Stromal cell of bone marrow (primary cell): ENCODE measurements at places on chromosomes 6 and 20.
A peak's percentile ranks its signal among the peaks of the same experiment; 100 is the strongest.

- DNase-seq, result no peak
Measured at GRCh38 chr6:107989166-107990094, 31.4 kb upstream of the SEC63 start.

DNA sequence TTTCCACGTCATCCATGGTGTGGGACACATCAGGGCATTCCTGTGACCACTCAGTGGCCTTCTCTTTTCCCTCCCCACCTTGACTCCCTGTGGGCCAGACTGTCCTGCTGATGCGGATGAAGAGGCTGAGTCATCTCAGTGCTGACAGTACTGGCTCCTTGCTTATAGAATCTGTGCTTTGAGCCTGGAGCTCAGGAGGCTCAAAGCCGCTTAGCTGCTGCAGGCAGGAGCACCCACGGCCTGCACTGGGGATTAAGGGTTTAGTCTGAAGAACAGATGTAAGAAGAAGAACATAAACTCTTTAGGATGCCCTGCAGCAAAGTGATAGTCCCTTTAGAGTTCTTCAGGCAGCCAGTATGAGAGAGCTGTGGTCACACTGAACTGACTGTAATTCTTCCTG, 642.0 kb upstream of the CHD6 start:
- no peak for DNase-seq

DNA sequence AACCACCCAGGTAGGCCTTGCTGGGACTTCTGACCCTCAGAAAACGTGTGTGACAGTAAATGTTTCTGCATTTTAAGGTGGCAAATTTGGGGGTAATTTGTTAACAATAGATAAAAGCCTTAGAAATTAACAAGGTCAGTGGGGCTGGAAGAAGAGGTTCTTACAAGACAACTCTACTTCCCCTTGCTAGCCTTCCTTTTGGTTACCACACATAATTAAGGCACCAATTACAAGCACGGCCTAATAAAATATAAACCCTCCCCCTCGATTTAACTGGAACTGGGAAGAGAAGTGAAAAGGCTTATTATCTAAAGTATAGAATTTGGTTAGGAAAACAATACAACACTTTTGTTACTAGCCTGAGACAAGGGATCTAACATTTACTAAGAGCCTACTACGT, 38.8 kb downstream of the ELOVL5 start:
- DNase-seq, result no peak

GRCh38 chr20:13336308-13337089, 115.4 kb downstream of the ISM1 start:
- no peak for DNase-seq

GRCh38 chr6:166784691-166785090, 157.6 kb upstream of the RPS6KA2 start:
- DNase-seq, result no peak

- DNase-seq, result no peak
Measured at GRCh38 chr6:112760831-112761230, 413.7 kb downstream of the RFPL4B start.

DNA sequence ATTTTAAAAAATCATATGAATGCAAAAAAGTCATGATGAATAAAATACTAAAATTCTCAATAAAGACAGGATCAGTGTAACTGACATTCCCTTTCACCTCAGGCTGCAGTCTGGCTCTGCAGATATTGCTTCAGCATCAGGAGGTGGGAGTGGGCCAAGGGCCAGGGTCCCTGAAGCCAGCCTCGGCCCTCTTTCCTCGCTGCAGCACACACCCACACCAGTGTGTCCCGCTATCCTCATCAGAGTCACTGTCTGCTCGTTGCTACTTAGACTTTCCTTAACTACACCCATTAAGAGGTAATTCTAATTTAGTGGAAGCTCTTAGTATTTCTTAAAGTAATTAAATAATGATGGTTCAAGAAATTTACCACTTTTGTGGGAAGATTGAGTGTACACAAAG, 298.2 kb downstream of the UBE3D start:
- DNase-seq, result no peak

DNA sequence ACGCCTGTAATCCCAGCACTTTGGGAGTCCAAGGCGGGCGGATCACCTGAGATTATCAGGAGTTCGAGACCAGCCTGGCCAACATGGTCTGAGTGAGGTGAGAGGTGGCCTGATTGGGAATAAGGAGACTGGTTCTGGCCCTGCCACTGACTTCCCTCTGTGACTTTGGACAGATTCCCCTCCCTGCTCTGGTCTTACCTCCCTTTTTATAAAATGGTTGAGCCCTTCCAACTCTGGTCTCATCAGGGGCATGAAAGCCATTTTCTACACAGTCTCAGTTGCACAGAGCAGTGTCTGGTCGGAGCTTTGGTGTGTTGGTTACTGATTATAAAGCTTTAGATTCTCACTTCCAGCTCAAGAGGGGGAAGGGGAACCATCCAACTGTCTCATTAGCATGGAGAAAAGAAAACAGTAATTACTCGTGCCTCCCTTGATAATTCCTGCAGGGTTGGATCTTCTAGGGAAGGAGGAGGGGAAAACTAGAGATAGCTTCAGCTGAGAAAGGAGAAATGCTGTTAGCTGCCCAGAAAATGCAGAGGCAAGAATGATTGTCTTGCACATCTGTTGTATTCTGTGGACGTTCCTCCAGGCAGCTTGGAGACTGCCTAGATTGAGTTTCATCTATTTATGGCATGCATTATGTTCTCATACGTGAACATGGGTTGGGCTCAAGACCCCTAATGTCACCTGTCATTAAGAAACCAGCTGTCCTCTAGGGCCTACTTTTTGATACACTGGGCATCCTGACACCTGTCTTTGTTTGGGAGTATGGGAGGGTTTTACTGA, 30.4 kb downstream of the RALY start:
- no peak for DNase-seq

DNA sequence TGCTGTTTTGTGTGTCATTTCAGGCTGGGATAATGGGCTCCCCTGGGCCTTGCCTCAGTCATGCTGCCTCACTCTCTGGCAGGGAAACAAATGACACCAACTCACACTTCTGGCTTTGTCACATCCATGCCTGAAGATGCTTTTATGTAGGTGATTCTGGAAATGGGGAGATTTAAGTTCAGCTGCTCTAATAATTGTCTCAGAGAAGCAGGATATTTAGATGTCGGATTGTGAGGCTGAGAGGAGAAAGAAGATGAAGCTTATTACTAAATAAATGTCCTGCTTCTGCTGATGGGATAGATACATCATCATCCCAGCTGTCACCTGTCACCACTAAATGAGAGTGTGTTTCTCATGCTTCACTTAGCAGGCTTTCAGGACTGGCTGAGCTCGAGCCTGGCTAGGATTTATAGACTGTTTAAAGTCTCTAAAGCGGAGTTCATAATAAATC, 480.2 kb upstream of the SPTLC3 start:
- DNase-seq, result no peak

GRCh38 chr6:165662749-165663376, at the start of gene PDE10A:
Gene PDE10A (minus strand): TSS chr6:165663241. CDS start chr6:165662811, 430 bp downstream.
- DNase-seq, result no peak

DNA sequence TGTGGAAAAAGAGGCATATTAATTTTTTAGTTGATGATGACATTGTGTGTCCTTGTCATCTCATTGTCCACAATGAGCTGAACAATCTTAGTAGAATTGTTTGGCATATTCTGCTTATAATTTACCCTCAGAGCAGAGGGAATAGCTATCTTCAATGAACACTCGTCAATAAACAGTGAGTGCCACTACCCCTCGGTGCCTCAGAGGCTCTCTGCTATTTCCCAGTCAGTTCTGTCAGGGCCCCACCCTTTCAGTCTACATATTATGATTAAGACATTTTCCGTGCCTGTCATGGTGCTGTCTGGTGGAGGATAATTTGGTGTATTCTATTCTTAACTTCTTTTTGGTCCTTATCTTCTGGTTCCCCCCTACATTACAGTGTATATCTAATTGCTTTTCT, 31.2 kb downstream of the NUS1 start:
- DNase-seq, result no peak

- DNase-seq, result no peak
Measured at GRCh38 chr6:137254966-137255365, 35.8 kb upstream of the IFNGR1 start.

DNA sequence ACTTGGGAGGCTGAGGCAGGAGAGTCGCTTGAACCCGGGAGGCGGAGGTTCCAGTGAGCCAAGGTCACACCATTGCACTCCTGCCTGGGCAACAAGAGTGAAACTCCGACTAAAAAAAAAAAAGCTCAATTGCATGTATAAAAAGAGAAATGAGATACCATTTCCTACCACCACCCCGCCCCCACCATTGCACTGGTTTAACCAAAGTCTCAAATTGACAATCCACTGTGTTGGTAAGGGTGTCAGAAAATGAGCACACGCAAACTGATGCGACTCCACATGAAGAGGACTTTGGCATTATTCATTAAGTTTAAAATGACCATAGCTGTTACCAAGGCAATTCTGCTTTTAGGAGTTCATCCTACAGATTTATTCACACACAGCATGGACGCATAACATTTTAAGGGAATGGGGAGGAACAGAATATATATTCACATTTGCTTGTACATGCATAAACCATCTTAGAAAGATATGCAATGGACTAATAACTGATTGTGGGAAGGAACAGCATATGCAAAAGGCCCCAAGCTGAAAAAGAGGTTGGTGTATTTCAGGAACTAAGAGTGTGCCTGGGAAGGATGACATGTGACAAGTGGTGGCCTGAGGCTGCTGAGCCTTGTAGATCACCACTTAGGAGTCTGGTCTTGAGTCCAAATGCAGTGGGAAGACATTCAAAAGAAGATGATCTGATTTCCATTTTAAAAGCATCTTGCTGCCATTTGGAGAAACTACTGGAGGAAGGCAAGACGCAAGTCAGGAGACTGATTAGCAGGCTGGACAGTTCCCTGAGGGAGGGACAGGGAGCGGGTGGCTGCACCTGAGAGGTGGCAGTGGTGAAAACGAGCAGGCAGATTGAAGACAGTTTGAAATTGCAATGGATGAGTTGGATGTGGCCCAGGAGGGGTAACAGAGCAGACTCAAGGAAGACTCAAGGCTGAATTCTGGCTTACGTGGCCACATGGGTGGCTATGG, 37.2 kb upstream of the PTPN1 start:
- no peak for DNase-seq

GRCh38 chr6:30818391-30818841, 65.9 kb upstream of the DDR1 start:
- DNase-seq, result peak; percentile 63

GRCh38 chr6:18748314-18748713, 361.2 kb downstream of the RNF144B start:
- no peak for DNase-seq

DNA sequence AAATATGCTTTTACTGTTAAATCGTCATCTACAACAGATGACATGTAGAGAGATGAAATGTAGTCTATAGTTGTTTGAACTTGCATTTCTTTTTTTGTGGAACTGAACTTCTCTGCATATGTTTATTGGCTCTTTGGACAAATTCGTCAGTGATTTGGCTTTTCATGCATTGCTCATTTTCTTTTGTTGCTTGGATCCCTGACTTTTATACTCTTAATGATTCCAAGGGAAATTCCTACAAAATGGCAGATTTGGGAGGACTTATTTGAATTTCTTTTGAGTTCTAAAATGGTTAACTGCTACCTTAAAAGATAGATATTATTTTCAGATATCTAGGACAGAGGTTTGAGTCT, 65.4 kb downstream of the UTRN start:
- no peak for DNase-seq

DNA sequence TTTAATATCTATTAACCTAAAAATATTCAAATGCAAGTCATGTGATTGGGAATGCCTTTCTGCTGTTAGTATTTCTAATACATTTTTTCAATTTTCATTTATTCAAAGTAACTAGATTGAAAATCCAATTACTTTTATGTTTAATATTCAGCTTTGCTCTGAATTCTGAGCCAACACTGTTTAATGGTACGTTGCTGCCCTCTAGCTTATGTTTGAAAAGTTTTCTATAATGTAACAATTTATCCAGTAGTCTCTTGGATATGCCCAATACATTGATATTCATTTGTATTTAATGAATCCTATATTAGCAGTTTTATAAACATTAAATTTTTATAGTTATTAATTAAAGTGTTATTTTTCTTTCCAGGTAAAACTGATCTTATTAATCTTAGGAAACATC, 47.4 kb downstream of the LGSN start:
- DNase-seq, result peak; percentile 6

- DNase-seq, result no peak
Measured at GRCh38 chr20:8036771-8037170, 17.2 kb upstream of the TMX4 start.

DNA sequence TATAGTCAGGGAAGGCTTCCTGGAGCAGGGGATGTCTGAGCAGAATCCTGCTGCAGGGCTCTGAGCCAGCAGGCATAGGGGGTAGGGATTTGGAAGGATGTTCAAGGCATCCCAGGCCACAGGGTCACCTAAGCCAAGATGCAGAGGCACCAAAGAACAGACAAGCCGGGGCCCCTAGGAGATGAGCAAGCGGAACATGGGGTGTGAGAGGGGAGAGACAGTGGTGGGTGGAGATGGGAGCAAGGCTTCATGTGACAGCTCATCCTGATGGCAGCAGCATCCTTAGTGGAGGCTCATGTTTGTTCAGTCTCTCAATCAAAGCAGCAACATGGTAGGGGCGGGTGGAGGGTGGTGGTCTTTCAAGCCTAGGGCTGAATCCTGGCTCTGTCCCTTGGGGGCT, 29.8 kb upstream of the TCP11 start:
- no peak for DNase-seq

- no peak for DNase-seq
Measured at GRCh38 chr6:119384444-119384843, 34.9 kb upstream of the MAN1A1 start.

DNA sequence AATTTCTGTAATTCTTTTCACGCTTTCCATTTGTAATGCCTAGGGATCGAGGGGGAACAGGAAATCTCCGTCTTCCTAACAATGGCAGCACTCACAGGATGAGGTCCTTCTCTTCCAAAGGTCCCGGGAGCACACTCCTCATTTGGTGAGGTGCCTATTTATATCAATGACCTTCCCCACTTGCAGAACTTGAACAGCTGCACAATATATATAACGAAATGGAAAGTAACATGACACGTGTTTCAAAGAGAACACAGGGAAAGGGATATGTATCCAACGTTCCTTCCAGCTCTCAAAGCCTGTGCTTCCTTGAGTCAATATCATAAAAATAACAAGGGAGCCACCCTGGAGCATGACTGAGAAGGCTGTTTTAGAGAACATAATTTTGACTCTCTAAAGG, 78.6 kb upstream of the RBM24 start:
- no peak for DNase-seq

- no peak for DNase-seq
Measured at GRCh38 chr6:16624636-16625290, 136.5 kb downstream of the ATXN1 start.

GRCh38 chr20:25623225-25623735, 534 bp downstream of the NANP start:
- DNase-seq, result no peak

DNA sequence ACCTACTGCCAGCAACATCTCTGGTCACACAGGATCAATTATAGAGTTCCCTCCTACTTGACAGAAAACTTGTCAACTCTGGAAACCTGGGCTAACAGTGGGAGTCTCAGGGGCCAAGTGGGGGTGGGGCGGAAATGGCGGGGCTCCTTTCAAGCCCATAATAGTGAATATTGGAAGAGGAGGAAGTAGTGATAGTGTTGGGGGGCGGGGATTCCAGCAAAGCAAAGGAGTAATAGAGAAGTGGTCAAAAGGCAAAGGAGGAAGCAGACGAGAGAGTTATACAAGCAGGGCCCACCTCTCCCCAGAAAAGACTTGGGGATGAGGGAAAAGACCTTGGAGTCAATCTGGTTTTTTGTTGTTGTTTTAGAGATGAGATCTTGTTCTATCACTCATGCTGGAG, 2.1 kb downstream of the DEF6 start:
- DNase-seq, result no peak

GRCh38 chr6:139278190-139278589, 13.6 kb downstream of the TXLNB start:
- no peak for DNase-seq

- no peak for DNase-seq
Measured at GRCh38 chr6:161961796-161962195, 687.9 kb upstream of the AGPAT4 start.
